Fibroblast of skin of left quadriceps (primary cell): ENCODE measurements at places on chromosomes 2 and 18.
A peak's percentile ranks its signal among the peaks of the same experiment; 100 is the strongest.

DNA sequence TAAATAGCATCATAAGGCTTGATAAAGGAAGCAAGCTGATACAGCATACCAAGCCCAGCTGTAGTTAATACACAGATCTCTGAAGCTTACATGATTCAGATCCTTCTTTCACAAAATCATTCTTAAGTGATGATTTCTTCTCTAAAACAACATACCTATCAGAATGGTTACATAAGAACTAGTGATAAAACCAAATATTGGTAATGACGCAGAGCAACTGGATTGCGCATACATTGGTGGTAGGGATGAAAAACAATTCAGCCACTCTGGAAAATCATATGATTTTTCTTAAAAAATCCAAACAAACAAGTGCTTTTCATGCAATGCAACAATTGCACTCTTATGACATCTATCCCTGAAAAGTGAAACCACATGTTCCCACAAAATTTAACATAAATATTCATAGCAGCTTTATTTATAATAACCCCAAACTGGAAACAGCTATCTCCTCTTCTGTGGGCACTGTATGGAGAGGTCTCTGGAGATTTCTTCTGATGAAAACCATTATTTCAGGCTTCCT lies 153.6 kb upstream of the DSEL start:
- peak; percentile 98 for DNase-seq

DNA sequence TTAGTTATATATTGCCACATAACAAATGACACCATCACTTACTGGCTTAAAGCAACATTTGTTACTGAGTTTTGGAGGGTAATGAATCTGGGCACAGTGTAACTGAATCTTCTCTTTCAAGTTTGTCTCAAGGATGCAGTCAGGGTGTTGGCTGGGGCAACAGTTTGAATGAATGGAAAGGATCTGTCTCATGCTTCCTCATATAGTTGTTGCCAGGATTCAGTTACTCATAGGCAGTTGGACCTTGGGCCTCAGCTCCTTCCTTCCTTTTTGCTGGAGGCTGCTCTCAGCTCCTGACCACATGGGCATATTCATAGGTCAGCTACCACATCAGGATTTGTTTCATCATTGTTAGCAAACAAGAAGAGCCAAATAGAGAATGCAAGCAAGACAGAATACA lies 466.1 kb upstream of the MC4R start:
- DNase-seq = no peak

DNA sequence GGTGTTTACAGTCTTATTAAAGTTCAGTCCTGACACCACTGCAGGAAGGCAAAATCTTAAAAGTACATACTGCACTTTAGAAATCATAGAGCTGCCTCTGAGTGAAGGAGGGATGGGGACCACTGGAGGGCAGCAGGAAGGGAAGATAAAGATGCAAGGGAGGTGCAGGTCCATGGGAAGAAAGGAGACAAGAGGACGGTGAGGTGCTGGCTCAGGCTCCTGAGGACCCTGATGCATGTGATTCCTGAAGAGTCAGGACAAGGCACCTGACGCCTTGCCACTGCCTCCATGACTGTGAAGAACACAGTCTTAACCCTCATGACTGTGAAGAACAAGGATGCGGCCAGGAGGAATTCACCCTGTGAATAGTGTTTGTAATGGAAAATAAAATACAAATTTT lies 116.2 kb upstream of the NPAS2 start:
- no peak for DNase-seq

DNA sequence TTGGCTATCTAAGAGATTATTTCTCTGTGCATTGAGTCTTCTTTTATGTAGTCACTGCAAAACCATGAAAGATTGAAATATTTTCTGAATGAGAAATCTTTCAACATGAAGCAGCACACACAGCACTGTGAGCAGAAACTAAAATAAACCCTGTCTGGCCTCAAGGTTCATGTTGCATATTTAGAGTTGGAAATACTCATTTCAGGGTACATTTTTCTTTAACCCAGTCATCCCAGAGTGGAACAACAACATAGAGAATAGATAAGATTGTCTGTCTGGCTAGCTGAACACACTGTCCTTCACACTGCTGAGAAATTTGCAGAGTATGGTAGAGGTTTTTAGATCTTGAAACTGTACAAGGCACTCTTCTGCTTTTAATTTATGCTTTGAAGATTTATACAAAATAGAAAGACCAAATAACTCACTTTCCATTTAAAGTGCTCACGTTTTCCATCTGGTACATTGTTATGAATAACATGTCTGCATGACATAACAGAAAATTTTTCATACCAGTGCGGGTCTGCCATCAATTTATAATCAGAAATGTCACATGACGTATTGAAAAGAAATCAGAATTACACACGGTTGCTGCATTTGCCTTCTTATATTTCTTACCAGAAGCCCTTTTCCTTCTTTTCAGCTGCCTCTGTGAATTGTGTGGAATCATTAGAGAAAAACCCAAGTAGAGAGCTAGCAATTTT lies 25.0 kb upstream of the FN1 start:
- peak; percentile 93 for DNase-seq

GRCh38 chr18:76874642-76875389 lies 52.5 kb downstream of the ZNF236 start:
- no peak for DNase-seq

DNA sequence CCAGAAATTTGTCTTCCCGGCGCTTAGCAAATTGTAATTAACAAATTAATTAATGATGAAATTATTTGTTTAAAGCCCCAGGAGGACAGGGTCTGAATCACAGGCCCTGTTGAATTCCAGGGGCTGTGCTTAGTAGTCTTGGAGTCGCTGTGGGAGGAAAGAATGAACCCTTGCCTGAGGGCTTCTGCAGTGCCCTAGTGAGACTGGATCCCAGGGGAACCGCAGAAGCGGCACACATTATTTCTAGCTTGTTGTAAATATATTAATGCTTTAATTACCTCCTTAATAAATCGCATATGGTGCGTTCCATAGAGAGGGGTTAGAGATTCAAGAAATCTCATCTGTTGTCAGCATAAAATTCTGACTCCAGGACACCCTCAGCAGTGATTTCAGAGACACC lies 235.4 kb downstream of the CELF4 start:
- DNase-seq = no peak

DNA sequence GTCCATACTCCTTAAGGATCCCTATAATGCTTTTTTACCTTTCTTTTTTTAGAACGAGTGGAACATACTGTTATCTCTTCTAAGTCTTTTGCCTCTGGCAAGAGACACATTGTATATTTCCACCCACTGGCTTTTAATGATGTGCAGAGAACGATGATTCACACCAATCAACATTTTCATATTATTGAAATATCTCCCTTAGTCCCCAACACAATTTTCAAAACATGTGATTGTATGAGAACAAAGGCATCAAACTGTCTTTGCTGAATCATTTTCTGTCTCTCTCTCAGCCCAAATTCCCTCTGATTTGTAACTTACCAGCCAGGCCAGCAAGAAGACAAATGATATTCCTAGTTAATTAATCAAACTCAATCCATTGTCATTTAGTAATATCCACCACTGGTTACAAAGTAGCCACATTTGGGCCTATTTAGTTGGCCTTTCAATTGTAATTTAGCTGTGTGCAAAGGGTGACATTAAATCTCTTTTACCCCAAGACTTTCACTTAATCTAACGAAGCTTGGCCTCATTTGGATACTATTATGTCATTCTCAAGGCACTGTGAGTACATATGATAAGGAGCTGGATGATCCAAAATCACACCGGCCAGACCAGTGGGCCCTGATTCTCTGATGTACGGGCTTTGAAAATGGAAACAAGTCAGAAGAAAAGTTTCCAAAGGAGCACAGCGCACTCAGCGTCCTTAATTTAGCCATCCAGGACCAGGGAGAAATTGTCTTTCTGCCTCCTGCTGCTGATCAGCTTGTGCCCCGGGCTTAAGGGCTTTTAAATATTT lies 185.1 kb downstream of the SCG2 start:
- no peak for DNase-seq

- no peak for DNase-seq
These were observed 173.4 kb upstream of the SATB2 start for GRCh38 chr2:199631129-199631528.

GRCh38 chr2:105409717-105410116 lies 10.9 kb upstream of the FHL2 start:
- DNase-seq = no peak

- DNase-seq = no peak
These were observed 4.1 kb downstream of the CYTIP start for GRCh38 chr2:157439824-157440186.

GRCh38 chr18:22417496-22418188 lies at the start of gene CTAGE1:
Gene CTAGE1 (minus strand): TSS chr18:22417915. CDS start chr18:22417811, 104 bp downstream.
- no peak for DNase-seq
